ENCODE measurements at places on chromosomes 2 and 18.

- no peak for DNase-seq
Observed at GRCh38 chr2:205060269-205060668, 515.0 kb downstream of the PARD3B start.

DNA sequence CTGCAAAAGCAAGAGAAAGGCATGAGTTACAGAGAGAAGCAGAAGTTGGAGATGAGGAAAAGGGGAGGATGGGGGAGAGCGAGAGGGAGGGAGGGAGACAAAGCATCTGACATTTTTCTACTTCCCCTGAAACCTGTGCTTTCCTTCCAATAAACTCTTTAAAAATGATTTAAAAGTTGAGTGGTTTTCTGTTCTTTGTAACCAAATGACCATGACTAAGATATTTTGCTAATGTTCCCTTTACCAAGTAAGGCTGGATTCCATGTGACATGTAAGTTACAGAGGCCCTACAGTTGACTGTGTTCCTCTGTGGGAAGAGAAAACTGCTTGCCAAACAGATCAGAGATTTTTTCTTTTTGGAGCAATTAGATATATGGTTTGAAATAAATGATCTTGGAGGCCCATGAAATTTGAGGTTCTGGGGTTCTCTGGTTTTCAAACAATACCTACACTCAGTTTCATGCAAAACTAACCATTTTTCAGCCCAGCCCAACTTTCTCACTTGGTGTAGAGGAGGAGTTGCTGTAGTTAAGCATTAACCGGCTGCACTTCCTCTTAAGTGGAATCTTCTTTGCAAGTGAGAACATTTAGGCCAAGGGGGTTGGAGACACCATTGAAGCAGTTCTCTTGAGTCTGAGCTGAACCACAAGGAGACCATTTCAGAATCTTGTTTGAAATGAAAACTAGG lies 34.5 kb downstream of the INSIG2 start:
- no peak for DNase-seq

DNA sequence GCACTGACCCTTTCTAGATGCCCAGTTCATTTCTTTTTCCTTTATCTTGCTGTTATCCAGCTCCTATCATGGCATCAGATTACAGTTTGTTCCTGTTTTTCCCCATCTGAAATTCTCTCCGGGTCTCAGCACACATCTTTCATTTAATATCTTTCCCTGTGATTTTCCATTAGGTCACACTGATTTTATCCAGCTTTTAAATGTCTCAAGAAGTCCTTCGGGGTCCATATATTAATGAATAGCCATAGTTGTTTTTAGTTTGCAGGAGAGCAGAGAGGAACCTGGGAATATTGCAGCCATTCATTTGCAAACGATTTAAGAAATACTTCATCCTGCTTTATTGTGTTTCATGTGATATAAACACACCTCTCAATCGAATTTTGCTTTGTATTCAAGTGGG lies 374.2 kb downstream of the TDRD15 start:
- DNase-seq: no peak

DNA sequence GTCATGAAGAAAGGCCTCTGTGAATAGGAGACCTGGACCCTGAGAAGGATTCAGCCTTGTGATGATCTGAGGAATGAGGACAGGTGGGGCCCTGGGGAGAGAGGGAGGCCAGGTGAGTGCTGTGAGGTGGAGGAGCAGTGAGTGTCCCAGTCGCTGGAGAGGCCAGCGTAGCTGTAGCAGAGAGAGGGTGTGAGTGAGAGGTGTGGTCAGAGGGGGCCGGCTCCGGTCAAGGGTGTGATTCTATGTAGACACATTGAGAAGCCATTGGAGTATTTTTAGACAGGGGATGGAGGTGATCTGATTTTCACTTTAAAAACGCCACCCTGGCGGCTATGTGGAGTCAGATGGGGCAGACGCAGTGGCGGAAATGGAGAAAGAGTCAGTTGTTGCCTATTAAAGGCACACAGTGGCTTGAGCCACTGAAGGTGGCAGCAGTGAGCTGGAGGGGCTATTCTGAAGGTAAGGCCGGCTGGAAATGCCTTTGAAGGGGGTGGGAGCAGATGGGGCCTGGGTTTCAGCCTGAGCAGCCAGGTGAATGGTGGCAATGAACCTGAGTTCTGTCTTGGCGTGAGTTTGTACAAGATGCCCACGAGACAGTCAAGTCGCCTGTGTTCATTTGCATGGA lies 55.6 kb downstream of the GREB1 start:
- no peak for DNase-seq

DNA sequence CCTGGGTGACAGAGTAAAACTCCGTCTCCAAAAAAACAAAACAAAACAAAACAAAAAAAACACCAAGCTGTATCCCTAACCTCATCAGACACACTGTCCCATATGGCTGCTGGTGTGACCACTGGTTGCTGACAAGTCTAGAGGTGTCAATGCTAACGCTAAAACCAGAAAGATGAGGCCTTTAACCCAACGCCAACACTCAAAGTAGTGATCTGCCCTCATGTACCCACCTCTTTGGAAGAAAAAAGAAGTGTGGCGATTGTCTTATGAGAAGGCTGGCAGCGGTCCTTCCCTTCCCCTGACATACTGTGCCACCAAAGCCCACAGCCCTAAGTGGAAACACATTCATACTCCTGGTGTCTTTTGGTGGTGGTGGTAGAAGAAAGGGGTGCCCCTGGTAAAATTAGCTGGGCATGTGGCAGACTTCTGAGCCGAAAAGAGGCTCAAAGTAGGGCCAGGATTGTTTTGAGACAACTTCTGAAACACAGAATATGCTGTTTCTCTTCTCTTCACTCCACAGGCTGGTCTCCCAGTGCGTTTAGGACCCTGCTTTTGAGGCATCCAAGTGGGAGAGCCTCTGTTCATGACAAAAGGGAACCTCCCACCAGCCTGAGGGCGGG lies 9.8 kb downstream of the SERTAD2 start:
- DNase-seq: no peak

GRCh38 chr2:236394571-236394970 lies 130.4 kb upstream of the ASB18 start:
- no peak for DNase-seq

DNA sequence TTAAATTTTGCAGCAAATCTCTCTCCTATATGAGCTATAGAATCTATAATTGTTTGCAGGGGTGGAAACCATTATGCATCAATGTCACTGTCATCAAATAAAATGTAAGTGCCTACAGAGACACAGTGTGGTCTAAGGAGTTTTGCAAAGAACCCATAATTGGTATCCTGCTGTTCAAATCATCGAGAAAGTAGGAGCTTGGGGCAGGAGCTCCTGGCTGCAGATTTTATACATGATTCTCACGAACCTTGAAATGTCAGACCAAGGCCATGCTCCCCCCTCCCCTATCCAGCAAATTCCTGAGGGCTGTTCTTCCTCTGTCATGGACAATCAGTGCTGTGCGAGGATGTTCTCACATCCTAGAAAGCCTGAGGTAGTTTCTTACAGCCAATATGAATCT lies 119.5 kb upstream of the CYRIA start:
- no peak for DNase-seq

DNA sequence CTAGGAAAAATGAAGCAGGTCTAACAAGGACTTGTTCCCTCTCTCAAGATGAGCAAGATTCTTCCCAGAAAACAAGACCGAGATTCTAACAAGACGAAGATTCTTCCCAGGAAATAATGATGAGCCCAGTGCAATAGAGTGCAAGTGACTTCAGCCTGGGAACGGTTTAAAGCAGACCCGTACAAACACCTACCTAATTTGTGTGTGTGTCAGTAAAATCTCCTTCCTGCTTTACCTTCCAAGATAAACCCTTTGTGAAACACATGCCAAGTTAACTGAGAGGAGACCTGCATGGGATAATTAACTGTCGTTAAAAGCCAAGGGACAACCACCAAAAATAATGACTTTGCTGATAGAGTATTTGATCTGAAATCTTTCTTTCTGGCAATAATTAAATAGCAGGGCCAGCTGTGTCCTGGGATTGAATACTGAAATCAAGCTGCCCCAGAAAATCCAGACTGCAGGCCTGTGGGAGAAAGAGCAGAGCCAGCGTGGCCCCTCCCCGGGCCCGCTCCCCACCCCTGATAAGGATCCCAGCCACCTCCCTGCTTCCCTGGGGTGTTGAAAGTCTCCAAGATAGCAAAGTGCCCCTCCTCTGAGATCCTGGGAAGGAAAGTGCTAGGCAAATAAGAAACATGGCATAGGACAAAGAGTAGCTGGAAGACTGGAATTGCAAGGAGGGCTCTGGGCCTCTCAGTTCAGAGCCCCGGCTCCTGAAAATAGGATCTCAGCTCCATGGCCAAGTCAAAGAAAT lies 145.5 kb downstream of the CYP26B1 start:
- DNase-seq: no peak

GRCh38 chr2:98282109-98282508 lies 64.1 kb upstream of the CNGA3 start:
- no peak for DNase-seq

- no peak for DNase-seq
Observed at GRCh38 chr2:217412277-217412676, 552.4 kb upstream of the TNP1 start.

DNA sequence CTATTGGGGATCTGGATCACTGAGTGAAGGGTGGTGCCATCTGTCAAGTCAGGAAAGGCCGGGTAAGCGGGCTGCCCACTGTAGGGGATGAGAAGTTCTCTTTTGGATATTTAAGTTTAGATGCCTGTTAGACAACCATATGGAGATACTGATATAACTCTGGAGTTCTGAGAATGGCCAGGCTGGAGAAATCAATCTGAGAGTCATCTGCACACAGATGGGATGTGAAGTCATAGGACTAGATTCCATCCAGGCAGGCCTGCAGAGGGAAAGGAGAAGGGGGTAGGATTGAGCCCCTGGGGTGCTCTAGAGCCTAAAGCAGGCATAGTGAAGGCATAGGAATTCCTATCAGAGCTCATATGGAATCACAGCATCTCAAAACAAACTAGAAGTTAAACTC lies 30.1 kb downstream of the SPRED2 start:
- no peak for DNase-seq

DNA sequence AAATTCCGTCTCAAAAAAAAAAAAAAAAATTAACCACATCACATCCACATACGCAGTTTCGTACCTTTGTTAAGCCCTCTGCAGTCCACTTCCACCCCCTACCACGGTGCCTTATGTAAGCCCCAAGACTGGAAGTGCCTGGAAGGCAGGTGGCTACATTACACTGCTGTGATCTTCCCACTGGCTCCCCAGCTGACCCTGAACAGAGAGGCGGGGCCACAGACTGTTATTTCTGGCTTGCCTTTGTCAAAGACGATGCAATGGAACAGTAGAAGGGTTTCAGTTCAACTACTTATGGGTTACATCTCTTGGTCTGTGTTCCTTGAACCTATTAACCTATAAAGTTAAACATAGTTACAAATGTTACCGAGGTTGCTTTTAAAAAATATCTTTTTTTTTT lies 15.7 kb upstream of the COX7A2L start:
- DNase-seq: no peak

GRCh38 chr2:131036269-131036668 lies 57.0 kb downstream of the FAM168B start:
- no peak for DNase-seq

- DNase-seq: no peak
Observed at GRCh38 chr2:26193578-26194231, 20.8 kb downstream of the GAREM2 start.

- DNase-seq: no peak
Observed at GRCh38 chr2:223654384-223654915, 52.3 kb upstream of the SCG2 start.

GRCh38 chr2:219531639-219532377 lies 11.8 kb downstream of the CHPF start:
- DNase-seq: no peak

GRCh38 chr2:163697846-163698637 lies 37.8 kb downstream of the FIGN start:
- no peak for DNase-seq

GRCh38 chr2:232338759-232339106 lies 39.8 kb upstream of the ALPP start:
- DNase-seq: no peak

DNA sequence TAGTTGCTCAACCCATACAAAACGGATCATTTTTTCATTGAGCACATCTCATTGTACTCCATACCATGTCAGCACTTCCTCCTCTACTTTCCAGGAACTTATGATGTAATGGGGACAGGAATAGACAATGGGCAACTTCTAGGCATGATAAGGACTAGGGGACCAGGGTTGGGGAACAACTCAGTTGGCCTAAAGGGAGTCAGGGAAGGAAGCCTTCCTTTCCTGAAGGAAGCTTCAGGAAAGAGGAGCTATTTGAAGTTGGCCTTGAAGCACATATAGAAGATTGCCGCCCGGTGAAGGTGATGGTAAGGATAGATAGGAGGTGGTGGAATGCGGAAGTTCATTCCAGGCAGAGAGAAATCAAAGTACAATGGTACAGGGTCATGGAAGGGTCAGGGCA lies 283.9 kb downstream of the SLC8A1 start:
- DNase-seq: no peak

DNA sequence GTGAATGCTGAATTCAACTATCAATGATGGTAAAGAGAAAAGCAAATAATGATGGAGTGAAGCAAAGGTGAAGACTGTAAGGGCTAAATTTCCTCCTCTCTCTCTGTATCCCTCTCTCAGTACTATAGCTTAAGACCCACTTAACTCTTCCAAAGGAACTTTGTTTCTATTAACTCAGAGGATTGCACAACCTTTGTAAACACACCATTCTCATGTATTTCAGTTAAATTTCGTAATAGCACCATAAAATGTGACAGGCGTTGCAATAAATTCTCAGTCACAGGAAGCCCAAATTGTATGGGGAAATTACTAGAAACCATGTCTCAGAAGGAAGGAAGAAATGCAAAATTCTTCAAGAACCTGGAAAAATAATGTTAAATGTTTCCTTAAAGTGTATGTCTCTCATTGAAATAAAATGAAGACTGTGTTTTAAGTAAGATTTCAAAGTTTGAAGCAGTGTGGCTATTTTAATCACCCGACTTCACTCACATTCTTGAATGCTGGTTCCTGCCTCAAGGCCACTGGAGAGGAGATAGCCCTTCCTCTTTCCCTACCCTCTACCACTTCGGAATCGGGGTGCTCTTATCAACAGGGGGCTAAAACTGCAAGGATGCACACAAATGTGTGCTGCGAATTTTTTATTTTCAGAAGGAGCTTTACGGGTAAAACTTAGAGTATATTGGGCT lies 112.1 kb downstream of the FTCDNL1 start:
- DNase-seq: no peak

- DNase-seq: no peak
Observed at GRCh38 chr2:1405967-1406366, 7.3 kb upstream of the TPO start.

DNA sequence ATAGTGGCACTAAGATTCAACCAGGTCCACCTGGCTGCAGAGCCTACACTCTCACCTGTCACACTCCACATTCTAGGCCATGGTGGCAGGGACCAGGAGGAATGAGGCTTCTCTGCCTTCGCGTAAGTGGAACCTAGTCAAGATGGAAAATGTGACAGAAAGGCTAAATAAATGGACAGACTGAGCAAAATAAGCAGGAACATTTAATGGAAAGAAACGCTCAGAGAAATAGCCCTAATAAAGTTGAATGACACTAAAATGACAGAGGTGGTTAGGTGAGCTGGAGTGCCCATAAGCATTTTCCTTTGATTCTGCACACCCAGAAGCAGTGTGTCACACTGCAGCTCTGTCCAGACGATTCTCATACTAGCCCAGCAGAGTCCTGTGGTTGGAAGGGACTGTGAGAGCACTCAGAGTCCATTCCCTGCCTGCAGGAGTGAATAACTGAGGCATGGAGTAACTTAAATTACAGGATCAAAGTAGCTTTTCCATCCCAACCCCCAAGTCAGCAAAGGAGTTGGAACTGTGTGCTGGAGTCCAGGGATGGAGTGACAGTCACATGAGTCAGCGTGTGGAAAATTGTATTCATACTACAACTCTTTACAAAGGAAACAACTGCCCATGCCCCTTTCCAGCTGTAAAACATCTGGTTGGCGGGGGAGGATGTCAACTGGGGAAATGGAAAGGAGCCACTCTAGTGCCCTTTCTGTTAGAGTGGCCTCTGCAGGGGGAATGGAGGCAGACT lies 105.4 kb upstream of the LGALSL start:
- no peak for DNase-seq

All from CD4-positive, alpha-beta T cell treated with Interleukin-10 for 1 hour (primary cell).